ENCODE measurements at places on chromosomes 6 and 20.

DNA sequence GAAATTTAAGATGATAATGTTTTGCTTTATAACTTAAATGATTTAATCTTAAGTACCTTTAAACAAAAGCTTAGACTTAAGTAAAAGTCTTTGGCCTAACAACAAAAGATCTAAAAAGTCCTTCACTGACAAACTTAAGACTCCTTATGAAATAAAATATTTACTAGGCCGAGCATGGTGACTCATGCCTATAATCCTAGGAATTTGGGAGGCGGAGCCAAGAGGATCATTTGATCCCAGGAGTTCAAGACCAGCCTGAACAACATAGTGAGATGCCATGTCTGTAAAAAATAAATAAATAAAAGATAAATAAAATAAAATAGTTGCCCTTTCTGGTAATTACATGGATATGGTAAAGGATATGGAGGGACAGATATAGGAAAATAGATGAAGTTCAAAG, 12.4 kb downstream of the KATNA1 start:
- no peak for DNase-seq

- no peak for DNase-seq
Measured at GRCh38 chr6:156778454-156779205, 1.5 kb downstream of the ARID1B start.

- no peak for DNase-seq
Measured at GRCh38 chr6:3961581-3962215, 112.5 kb downstream of the FAM50B start.

DNA sequence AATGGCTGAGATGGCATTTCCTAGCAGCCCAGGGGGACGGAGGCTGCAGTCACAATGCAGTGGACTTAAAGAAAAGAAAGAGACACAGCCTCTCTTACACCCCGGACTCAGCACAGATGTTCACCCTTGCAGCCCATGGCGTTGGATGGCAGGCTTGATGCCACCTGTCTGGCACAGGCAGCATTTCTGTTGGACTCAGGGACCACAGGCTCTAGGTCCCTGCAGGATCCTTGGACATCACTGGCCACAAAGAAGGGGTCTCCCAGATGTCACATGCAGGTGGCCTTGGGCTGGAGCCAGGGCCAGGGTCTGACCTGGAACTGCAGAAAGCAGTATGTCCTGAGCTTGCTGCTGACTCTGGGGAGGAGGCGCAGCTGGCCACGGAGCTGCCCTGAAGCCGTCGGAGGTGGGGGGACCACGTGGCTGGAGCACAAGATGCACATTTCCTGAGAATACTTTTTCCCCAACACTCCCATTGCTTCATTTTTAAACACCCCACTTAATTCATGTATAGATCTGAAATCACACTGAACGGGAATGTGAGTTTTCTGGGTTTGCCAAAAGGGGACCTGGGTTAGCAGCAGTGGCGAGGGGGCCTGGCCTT, 102.3 kb upstream of the SULF2 start:
- DNase-seq, result no peak

- no peak for DNase-seq
Measured at GRCh38 chr6:11018225-11018624, 25.9 kb downstream of the ELOVL2 start.

- DNase-seq, result no peak
Measured at GRCh38 chr20:40868551-40869217, 159.9 kb upstream of the TOP1 start.

- DNase-seq, result no peak
Measured at GRCh38 chr6:68776354-68776753, 141.3 kb downstream of the ADGRB3 start.

GRCh38 chr20:53215166-53215565, 243.0 kb downstream of the TSHZ2 start:
- DNase-seq, result no peak

GRCh38 chr6:84977363-84977705, 212.9 kb upstream of the TBX18 start:
- no peak for DNase-seq

GRCh38 chr6:56864171-56864616, 90.7 kb upstream of the BEND6 start:
- DNase-seq, result no peak

DNA sequence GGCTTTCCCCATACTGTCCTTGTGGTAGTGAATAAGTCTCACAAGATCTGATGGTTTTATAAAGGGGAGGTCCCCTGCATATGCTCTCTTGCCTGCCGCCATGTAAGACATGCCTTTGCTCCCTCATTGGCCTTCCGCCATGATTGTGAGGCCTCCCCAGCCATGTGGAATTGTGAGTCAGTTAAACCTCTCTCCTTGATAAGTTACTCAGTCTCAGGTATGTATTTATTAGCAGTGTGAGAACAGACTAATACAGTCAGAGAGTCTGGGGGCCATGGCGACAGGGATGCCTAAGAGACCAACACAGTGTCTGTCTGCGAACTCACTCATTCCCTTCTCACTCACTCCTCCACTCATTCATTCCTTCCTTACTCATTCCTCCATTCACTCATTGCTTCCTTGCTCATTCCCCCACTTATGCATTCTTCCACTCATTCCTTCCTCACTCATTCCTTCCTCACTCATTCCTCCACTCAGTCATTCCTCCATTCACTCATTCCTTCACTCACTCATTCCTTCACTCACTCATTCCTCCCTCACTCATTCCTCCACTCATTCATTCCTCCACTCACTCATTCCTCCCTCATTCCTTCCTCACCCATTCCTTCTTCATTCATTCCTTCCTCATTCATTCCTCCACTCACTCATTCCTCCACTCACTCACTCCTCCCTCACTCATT, 137.5 kb upstream of the AGPAT4 start:
- no peak for DNase-seq

- no peak for DNase-seq
Measured at GRCh38 chr20:32478576-32478975, 106.6 kb downstream of the NOL4L start.

DNA sequence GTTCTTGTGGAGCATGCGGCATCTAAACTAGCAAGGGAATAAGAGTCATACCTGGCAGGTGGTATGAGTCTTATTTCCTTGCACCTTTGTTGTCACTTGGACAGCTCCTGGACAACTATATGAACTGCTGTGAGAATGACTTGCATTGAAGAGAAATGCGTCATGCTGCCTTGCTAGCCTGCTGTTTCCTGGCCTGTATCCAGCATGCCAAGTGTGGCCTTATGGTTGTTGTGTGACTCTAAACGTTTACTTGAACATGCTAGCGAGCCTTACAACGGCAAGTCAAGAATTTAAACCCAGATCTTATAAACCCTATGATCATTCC, 90.4 kb downstream of the CEP162 start:
- no peak for DNase-seq

DNA sequence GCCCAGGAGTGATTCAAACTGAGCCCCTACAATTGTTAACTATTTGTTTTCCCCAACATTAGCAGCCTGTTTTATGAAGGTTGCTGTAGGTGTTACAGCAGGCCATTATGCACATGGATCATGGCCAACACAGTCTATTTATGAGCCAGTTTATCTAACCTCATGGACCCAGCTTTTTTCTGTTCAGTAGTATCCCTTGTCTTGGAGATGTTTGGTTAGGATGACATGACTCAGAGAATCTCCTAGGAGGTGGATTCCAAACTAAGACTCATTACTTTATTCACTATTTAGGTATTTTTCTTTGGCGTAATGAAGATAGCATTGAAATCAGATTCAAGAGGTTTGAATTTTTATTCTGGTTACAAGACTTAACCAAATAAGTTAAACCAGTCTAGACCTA, 62.8 kb upstream of the TFB1M start:
- no peak for DNase-seq

DNA sequence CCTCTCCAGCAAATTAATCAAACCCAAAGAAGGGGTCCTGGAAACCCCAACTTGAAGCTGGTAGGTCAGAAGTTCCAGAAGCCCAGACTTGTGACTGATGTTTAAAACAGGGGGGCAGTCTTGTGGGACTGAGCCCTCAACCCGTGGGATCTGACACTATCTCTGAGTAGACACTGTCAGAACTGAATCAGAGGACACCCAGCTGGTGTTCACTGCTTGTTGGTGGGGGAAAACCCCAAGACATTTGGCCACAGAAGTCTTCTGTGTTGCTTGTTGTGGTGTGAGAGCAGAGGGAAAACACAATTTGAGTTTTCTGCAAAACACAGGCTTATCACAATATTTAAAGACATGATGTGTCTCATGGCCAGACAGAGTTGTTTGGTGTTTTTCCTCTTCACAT, 29.9 kb downstream of the KIF13A start:
- DNase-seq, result no peak

DNA sequence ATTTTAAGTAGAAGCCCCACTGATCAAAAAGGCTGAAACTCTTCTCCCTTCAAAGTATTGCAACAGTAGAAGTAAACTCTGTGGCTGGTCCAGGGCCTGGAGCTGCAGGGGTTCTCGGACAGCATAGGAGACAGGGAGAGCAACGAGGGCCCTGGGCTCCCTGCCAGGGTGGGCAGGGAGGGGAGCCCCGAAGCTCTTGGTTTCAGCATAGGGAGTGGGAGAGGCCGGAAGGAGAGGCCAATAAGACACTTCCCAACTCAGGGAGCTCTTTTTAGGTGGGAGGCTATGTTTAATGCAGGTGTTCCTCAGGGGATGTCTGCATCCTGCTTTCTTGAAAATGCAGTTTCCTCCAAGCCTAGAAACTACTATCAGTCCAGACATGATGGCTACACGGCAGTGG, 91.1 kb downstream of the LY86 start:
- DNase-seq, result no peak

DNA sequence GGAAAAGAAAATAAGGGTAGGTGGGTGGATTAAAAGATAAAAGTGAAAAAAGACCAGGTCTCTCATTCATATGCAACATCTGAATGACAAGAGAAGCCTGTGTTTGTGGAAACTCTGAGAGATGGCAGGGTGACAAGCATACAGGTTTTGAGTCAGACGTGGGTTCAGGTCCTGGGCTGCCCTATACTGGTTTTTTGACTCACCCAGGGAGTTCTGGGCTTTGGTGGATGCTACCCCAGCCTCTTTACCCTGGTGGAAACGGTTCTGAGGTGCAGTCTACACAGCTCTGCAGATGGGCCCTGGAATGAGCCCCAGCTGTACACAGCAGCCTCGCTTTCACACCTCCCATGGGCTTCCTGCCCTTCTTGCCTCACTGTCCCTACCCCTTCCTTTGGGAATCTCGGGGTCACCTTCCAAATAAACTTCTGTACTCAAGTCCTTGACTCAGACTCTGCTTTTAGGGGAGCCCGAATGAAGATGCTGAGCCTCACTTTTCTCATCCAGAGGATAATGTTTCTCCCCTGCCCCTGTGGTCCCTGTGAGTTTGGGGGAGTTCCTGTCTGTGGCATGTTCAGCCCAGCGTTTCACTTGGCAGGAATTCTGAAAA, 77.7 kb upstream of the CLDN20 start:
- no peak for DNase-seq

- no peak for DNase-seq
Measured at GRCh38 chr6:45854149-45854742, 161.4 kb downstream of the CLIC5 start.

DNA sequence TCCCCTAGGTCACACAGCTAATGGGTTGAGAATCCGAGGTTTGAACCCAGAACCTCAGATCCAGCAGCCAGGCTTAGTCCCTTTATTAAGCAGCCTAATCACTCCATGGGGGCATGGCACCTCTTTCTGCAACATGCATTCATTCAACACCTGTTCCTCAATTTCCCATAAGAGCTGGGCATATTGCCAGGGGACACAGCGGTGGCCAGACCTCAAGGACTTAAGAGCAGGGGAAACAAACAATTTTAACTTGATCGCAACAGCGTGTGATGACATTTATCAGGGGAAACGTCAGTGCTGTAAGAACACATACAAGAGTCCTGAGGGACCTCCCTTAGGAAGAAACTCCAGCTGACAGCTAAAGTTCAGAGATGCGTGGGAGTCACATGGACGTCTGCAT, 267.4 kb upstream of the CDH4 start:
- no peak for DNase-seq

DNA sequence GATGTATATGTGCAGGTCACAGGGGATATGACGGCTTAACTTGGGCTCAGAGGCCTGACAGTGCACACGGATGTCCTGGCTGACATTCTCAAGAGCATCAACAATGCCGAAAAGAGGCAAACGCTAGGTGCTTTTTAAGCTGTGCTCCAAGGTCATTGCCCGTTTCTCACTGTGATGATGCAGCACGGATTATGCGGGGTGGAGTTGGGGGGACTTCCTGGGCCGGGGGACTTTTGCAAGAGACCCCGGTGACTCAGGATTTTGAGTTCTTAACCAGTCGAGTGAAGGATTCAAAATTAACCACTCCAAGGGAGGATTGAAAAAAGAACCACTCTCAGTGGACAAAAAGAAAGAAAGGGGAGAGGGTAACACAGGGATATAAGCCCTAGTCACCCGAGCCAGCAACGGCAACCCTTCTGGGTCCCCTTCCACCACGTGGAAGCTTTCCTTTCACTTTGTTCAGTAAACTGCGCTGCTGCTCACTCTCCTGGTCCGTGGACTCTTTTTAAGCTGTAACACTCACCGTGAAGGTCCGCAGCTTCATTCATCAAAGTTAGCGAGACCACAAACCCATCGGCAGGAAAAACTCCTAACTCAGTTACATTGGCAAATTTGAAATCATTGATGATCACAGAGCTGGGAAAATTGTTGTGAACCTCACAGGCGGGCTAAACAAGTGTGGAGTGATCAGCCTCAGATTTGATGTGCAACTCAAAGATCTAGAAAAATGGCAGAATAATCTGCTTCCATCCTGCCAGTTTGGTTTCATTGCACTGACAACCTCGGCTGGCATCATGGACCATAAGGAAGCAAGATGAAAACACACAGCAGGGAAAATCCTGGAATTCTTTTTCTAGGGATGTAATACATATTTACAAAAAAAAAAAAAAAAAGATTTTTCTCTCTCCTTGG, 199.3 kb downstream of the ARID1B start:
- DNase-seq, result no peak

GRCh38 chr20:56178219-56178618, 70.3 kb upstream of the MC3R start:
- DNase-seq, result no peak

GRCh38 chr6:169808608-169808967, 57.2 kb downstream of the ERMARD start:
- DNase-seq, result no peak

DNA sequence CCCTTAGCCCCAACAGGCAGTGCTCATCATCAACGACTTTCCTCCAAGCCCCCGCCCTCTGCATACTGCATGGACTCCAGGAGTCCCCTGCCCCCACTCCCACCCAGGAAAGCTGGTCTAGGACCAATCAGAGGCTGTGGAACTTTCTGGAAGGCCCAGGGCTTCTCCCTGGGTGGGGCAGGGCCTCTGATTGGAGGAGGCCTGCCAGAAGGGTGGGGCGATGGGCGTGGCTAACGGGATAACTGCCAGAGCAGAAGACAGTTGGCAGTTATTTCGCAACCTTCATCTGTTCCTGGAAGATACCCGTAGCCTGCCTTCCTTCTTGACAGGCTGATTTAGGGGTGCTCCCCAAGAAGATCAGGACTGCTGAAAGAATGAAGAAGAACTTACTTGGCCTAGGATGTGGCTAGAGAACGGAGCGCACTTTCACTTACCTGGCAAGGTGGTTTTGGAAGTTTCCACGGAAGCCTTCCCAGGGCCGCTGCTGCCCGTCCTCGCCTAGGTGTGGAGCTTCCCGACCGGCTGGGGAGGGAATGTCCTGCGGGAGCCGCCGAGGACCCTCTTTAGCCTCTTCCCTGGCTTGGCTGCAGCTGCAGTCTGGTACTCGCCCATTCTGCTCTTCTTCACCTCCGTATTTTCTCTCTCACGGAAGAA, 209.0 kb downstream of the LRFN2 start:
- DNase-seq, result no peak

All from activated CD8-positive, alpha-beta memory T cell treated with anti-CD3 and anti-CD28 coated beads for 48 hours (primary cell).